ENCODE measurements at places on chromosomes 7 and 10.

DNA sequence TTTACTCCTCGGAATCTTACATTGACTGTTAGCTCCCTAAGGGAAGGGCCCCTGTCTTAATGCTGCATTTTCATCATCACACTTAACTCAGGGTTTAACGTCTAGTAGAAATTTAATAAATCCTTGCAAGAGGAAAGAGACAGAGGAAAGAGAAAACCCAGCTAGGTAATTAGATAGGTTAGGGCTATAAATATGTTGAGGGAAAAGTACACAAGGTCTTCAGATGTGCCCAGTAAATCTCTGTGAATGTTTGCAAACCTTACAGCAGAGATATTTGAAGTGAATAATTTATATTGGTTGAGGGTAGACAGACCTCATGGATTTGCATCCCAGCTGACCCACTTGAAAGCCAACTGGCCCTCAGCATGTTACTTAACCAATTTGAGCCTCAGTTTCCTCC is 315.5 kb upstream of the NPVF start:
- DNase-seq, result no peak

DNA sequence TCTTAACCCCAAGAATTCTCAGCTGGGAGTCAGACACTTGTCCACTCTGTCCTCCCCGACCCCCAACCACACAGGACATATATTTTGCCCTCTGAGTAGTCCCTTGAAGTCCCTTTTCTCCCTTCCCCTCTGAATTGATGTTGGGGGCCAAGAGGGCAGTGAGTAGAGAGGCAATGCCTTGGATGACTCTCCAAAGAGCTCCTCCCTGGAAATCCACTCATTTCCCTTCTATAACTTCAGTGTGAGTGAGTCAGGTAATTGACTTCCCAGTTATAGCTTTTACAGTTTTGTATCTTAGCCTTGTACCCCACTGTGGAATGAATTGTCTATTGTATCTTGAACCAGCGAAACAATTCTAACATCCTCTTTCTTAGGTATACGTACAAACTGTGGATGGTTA is 9.2 kb upstream of the ODAD2 start:
- DNase-seq, result no peak

DNA sequence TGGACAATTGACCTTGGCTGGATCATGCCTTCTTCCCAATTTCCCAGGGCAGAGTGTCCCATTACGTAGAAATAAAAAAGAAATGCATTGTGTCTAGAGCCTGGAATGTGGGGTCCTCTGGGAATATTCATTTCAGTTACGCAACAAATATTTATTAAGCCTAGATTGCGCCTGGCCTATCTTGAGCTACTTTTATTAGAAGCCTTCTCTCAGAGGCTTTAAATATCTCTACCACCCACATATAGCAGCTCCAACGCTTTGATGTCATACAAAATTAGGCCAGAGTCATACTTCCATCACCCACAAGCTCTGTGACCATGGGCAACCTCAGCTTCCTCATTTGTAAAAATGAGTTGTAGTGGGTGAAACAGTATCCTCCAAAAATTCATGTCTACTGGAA is 24.9 kb upstream of the CARD11 start:
- no peak for DNase-seq

GRCh38 chr7:150566123-150566522 is 1.1 kb upstream of the GIMAP4 start:
- no peak for DNase-seq

DNA sequence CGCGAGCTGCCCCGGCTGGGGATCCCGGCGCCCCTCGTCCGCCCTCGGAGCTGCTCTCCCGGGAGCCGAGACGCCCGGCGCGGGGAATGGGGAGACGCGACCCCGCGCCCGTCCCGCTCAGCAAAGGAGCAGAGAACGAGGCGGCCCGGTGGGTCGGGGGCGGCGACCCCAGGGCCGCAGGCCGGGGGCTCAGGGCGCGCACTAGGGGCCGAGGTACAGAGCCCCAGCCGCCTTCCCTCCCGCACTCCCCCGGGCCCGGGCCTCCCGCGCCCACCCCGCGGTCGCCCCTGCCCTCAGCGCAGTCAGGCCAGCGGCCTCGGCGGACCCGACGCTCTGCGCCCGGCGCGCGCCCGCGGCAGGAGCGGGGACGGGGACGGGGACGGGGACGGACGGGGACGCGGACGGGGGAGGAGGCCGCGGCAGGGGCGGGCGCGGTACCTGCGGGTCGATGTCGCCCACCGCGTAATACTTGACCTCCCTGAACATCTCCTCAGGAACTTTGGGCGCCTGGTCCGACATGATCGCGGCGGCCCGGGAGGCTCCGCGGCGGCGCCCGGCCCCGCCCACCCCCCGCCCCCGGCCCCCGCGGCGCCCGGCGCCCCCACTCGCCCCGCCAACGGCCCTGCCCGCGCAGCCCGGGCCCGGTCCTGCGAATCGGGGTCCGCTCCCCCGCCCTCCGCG is 373 bp downstream of the PAXIP1 start:
- peak; percentile 31 for DNase-seq

DNA sequence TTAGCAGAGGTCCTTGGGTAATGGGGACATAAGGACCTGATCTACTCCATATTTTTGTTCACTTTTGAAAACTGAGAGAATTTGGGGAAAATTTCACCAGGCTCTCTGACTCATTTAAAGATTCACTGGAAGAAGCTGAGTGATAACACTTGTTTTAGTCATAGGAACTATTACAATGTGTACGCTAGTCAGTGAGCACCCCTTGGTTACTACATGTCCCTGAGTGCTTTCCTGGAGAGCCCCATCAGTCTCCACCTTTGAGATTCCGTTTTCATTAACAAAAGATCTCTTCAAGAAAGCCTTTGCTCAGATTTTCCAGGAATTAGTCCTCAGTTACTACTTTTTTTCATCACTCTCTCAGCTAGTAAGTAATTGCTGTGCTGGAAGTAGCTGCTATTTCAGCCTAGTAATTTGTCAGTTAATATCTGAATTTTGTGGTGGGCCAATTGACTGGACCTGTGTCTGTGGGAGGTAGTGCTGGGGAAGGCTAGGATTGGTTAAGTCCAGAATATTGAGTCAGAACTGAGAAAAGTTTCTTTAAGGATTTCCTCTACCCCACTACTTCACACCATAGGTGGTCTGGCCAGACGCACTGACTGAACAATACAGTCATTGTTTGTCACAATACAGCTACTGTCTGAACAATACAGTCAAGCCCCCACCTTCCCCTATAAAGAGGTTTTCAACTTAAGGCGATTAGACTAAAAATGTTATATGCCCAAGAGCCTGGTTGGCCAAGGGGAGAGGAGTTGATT is 235.0 kb downstream of the CCDC7 start:
- DNase-seq, result no peak

DNA sequence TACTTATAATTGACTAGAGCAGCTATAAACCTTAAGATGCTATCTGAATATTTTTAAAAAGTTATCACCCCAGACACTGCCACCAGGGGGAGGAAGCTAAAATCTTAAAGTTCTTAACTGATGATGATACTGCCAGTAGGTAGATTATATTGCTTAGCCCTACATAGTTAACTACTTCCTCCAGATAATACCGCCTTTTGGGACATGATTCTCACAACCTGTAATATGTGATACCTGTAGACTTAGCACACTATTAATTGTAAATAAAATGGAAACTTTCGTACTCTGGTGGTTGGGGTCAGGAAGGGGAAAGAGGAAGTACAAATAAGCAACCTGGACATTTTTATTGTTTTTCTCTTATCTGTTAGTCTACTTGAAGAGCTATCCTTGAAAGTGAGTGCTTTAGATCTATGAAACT is 268.9 kb downstream of the ADK start:
- peak; percentile 27 for DNase-seq

GRCh38 chr10:7243873-7244272 is 167.0 kb downstream of the SFMBT2 start:
- DNase-seq, result no peak

DNA sequence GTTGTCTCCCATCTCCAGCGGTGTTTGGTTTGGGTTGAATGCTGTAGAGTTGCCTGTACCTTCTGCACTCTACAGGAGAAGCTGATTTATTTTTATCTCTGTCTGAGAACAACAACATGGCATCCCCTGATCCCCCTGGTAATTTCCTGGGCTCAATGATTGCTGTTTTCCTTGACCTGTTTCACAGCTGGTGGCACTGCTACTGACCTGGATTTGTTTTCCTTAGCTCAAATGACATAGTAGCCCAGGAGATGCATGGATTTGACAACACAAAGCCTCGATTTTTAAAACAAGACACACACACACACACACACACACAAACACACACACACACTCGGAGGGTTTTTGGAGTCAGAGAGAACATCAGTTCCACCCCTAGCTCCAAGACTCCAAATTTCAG is 301.6 kb downstream of the NRG3 start:
- DNase-seq, result no peak

DNA sequence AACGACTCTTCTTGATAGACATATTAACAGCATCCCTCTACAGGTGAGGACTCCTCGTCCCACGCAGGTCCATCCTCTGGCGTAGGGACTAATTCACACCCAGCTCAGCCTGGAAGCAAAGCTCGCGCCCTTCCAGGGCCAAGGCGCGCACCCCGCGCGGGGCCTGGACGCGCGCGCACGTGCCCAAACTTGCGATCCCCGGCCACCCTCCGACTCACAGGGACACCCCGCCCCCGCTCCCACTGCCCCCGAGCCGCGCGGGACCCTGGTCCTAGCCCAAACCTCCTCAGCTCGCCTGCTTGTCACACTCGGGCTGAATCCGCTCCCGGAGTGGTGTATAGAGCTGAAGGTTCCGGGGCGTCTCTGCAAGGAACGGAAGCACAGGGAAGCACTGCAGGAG is 76.9 kb downstream of the ZNF248 start:
- no peak for DNase-seq

DNA sequence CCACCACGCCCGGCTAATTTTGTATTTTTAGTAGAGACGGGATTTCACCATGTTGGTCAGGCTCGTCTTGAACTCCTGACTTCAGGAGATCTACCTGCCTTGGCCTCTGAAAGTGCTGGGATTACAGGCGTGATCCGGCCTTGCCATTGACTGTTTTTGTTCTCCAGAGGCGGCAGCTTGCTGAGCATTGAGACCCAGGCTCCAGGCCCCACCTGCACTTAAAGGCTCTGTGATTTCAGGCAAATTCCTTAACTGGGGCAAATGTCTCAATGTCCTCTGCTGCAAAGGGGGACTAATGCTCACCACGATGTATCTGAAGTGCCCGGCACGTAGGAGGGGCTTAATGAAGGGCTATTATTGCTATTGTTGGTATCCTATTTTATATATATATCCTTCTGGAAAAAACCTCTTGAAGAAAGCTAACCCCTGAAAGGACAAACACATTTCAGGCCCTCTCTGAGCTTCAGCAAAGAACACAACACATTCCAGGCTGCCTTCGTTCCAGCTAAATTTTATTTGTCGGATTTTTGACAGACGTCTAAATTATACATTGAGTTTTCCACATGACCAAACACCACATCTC is 29.0 kb downstream of the TRIM8 start:
- no peak for DNase-seq

DNA sequence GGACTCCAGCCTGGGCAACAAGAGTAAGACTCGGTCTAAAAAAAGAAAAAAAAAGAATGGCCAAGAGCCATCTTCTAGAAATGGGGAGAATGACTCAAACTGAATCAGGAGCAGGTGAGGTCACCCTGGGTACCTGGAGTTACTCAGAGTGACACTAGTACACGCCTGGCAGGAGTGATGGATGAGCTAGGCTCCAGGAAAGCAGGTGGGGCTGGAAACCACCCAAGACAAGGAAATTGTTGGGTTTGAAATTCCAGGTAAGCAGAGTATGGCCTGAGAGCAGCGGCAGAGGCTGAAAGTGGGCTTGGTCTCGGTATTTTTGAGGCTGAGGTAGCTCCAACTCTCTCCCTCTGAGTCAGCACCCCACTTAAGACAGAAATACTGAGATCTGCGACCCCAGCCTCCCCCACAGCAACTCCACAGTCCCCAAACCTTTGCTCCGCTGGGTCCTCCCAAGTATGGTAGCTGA is 18.5 kb downstream of the DDIT4 start:
- DNase-seq, result no peak

DNA sequence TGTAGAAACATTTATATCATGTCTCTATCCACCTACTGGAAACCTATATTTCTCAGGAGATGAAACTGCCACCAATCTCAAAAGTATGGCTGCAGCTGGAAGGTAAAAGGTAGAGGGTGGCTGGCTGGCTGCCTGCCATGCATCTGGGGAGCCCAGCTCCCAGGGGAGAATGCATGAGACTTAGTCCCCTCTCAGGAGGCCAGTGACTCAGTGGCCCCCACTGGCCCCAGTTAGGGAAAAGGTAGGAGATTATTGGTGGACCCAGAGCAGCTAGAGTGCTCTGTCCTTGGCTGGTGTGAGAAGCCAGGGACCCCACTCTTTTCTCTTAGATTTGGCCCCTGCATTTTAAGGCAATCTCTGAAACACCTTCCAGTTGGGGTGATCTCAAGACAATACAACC is 6.8 kb upstream of the NKX2-3 start:
- DNase-seq, result no peak

- DNase-seq, result peak; percentile 73
These were observed 231.1 kb downstream of the ARHGAP12 start for GRCh38 chr10:31697271-31698180.

GRCh38 chr7:365593-365992 is 75.6 kb downstream of the FOXL3 start:
- no peak for DNase-seq

DNA sequence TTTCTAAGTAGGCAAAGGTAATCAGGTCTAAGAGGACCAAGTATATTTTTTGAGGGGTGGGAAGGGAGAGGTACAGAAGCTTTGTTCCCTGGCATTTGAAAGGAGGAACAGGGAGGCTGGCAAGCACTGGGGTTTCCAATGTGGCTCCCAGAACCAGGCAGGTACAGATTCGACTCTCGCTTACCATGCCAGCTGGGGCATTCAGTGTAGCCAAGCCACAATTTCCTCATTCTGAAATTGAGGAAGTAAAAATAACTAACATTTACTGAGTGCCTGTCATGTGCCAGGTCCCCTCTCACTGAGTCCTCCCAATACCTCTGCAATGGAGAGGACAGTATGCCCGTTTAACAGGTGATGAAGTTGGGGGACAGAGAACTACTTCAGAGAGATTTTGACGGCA is 45.9 kb upstream of the BET1 start:
- no peak for DNase-seq

GRCh38 chr10:79061441-79062315 is 7.1 kb upstream of the ZMIZ1 start:
- DNase-seq, result no peak

DNA sequence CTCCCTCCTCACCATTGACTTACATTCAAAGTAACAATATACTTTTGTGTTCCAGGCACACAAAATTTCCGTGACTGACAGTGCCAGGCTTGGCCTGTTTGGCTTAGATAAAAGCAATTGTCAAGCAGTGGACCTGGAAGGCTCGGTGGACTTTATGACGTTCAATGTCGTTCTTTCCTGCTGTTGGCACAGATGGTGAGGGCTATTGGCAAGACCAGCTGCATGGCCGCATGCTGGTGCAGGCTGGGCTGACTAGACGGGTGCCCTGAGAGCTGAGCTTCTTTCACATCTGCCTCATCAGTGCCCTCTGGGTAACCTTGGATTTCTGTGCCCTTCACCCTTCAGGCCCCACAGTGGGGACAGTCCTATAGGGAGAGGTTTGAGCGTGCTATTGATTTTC is 45.2 kb downstream of the WIPF3 start:
- no peak for DNase-seq

DNA sequence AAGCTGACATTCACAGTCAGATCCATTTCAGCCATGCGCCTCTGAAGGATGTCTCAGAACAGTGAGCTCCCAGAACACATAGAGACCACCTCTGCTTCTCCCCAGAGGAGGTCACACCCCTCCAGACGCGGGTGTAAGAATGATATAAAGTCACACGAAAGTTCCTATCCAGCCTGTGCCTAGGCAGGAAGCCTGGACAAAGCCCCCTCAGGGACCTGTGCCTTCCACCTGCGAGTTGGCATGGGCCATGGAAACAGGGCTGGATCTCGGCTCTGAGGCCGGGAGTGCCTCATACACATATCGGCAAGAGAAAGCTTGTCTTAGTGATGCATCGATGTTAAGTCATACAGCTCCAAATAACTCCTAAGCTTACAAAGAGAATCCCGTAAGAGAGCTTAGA is 5.0 kb downstream of the VIPR2 start:
- DNase-seq, result no peak

Measured in fibroblast of skin of scalp (primary cell).